Stimulated activated CD8-positive, alpha-beta memory T cell treated with anti-CD3 and anti-CD28 coated beads, Interleukin-7, amount 100 ng/mL, for 4 hours (primary cell): ENCODE measurements at places on chromosomes 3 and 15.

DNA sequence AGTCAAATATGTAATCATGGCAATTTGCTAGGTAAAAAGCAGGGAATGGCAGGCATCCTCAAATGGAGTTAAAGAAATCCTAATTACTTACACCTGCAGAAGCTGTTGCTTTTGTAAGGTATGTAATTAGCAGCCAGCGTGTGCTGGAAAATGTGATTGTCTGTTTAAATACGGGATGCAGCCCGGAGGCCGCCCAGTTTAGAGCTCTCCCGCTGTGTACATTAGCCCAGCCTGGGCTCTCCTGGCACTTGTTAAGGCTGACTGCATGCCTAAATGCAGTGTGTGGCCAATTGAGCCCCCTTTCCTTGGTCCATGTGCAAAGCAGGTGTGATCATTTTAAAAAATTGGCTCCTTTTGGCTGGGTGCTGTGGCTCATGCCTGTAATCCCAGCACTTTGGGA lies 9.0 kb downstream of the DPH3 start:
- no peak for DNase-seq

GRCh38 chr3:72247645-72248388 lies 462.9 kb upstream of the PROK2 start:
- DNase-seq: no peak

DNA sequence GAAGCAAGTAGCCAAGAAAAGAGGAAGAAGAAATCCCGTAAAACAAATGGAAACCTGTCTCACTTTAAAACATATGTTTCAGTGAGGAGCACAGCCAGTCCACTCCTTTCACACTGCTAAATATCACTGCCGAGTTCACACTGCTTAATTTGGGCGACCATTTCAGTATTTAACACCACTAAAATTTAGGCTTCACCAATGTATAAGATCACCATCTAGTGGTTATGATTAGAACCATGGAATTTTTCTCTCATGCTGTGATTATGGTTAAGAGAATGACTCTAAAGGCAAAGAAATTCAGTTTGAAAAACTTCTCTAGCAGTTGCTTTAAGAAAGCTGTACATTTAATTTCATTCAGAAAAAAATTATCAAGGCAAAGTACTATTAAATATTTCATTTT lies 16.6 kb downstream of the SLC4A7 start:
- no peak for DNase-seq

GRCh38 chr3:134600685-134601463 lies 49.9 kb downstream of the KY start:
- DNase-seq: no peak

DNA sequence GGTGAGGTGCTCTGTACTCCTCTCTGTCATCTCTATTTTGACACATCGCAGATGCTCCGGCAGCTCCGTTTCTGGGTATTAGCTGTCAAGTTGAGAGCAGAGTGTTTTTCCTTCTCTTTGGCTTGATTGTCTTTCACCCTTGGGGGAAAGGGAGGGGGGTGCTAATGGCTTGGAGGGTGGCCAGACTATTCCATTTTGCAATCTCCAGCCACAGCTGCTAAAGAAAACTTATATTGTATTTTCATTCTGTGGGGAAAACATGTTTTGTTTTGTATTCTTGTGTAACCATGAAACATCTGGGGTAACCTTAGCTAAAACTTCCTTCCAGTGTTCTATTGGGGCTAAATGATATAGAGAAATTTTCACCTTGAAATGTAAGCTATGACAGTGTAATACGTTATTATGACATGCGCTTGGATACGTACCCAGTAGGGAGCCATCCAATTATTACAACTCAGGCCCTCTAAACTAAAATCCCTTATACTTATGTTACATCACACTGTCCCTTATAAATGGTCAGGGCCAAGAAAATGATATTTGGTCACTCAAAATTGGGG lies 14.0 kb upstream of the LARP6 start:
- no peak for DNase-seq
